ENCODE measurements at places on chromosomes 5 and 9.

DNA sequence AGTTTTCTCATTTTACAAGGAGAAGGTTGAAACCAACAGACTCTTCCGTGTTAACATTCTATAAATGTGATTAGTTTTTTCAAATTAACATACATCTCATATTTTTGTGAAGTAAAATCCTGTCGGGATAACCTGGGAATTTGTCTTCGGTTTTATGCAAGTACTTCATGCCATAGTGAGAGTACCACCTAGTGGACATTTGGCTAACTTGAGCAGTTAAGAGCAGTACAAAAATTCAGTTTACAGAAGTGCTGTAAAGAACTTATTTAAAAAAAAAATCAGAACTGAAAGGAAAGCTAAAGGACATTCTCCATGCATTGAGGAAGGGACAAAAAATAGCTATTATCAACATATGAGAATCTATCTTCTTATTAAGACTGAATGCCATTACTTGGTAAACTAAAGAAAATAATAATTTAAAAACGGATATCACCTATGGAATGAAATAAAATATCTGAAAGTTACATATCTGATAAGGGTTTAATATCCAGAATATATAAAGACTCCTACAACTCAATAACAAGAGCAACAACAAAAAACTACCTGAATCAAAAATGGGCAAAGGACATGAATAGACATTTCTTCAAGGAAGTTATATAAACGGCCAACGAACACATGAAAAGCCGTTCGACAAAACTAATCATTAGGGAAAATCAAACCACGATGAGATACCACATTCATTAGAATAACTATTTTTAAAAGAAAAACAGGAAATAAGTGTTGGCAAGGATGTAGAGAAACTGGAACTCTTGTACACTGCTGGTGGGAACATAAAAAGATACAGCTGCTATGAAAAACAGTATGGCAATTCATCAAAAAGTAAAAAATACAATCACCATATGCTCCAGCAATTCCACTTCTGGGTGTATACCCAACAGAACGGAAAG is 117.0 kb upstream of the GNA14 start:
- DNase-seq = no peak

- DNase-seq = no peak
Observed at GRCh38 chr5:157961896-157962590, 103.1 kb upstream of the CLINT1 start.

DNA sequence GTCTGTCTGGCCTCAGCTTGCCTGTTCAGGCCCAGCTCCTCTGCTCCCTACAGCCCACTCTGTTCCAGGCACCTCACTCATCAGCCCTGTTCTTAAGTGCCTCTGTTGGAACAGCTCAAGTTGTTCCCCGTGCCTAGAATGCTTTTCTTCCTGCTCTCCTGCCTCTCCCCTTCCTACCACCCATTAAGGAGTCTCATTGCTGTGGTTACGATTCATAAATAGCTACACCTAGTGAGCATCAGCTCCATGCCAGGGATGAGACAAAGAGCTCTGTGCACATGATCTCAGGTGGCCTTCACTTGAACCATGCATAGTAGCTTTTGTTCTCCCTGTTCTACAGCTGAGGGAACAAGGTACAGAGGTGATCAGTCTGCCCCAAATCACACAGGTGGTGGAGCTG is 54.3 kb downstream of the PSD2 start:
- no peak for DNase-seq

- DNase-seq = no peak
Observed at GRCh38 chr5:33401482-33402390, 39.0 kb upstream of the TARS1 start.

DNA sequence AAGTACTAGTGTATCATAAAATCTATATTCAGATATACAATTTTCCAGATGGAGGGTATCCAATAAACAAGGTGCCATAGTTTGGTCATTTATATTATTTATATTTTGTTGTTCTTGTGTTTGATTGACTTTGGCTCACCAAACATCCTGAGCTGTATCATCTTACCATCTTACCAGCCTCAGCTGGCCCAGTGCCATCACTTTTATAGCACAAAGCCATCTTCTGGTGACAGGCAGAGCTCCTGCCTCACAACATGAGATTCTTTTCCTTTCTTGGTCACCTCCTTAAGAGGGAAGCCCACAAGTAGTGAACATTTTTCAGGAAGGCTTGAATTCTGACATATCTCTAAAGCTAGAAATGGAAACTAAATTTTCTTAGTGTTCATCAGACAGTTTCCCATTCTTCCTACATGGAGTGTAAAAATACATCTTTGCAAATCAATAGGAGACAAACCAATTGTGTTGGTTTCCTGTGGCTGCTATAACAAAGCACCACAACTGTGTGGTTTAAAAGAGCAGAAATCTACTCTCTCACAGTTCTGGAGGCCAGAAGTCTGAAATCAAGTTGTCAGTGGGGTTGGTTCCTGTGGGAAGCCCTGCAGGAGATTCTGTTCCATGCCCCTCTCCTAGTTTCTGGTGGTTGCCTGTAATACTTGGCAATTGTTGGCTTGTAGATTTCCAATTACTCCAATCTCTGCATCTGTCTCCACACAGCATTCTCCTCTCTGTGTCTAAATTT is 341.8 kb downstream of the MAN2A1 start:
- DNase-seq = peak; percentile 4

All from central memory CD4-positive, alpha-beta T cell (primary cell).